H1 (cell line): ENCODE measurements at places on chromosomes 3 and 15.
A peak's percentile ranks its signal among the peaks of the same experiment; 100 is the strongest.

- DNase-seq, result no peak
Observed at GRCh38 chr3:169970847-169971246, 4.2 kb downstream of the SEC62 start.

GRCh38 chr3:48273594-48274211 is 32.8 kb downstream of the ZNF589 start:
- peak; percentile 39 for DNase-seq

DNA sequence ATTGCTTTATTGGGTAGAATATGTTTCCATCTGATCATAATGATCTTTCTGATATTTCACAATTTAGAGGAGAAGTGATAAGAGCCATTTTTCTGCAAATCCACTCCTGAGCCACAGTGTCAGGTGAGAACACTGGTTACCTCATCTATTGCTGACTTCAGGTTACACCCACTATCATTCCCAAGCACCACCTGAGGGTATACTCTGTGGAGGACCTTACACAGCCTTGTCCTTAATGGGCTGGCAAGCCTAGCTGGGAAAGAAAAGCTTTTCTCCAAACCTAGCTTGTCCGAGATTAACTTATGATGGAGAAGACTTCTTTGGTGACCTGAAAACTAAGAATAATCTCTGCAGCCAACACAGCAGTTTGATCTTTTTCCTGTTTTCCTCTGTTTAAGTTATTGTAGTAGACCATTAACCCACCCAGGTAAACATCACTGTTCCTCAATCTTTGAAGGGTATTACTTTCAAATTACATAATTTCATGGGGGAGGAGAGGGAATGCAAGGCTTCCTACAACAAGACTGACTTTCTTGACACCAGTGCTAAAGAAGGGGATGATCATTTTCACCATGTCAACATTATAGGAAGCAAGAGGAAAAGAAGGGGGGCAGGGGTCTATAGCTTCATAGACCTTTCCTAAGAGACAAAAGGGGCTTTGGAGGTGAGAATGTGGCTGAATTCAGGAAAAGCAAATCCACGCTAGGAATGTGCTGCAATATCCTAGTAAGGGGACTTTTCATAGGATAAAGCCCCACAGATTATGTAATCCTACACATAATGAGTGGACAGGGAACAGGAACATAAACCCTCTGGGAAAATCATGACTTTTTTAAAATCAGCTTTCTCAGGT is 1.7 kb downstream of the NCEH1 start:
- DNase-seq, result no peak

DNA sequence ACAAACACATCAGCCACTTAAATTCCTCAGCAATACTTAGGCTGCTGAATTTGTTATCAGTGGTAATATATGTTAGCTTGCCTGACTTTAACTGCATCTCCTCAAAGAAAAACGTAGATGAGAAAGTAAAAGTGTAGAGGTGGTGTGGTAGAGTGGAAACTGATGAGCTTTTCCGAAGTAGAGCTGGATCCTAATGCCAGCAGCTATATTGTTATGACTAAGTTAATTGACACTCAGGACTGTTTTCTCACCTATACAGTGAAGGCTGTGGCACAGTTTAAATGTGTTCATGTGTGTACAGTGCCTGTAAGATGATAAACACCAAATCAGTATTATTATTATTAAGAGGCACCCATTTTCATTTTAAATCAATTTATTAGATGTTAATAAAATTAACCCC is 174.9 kb downstream of the TNIK start:
- no peak for DNase-seq

- no peak for DNase-seq
Observed at GRCh38 chr3:38614091-38614490, 35.4 kb downstream of the SCN5A start.

GRCh38 chr3:167148136-167148535 is 232.0 kb downstream of the ZBBX start:
- DNase-seq, result no peak

DNA sequence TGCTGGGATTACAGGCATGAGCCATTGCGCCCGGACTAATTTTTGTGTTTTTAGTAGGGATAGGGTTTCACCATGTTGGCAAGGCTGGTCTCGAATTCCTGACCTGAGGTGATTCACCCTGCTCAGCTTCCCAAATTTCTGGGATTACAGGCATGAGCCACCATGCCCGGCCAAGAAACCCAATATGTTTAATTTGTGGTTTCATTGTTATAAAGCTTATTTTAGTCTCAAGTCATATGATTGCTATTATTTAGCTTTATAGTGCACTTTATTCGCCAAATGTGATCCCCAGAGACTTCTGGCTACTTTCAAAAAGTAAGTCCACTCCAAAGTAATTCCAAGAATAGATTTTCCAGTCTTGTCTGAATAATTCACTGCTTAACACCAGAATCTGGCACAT is 19.3 kb upstream of the SLC4A7 start:
- no peak for DNase-seq

DNA sequence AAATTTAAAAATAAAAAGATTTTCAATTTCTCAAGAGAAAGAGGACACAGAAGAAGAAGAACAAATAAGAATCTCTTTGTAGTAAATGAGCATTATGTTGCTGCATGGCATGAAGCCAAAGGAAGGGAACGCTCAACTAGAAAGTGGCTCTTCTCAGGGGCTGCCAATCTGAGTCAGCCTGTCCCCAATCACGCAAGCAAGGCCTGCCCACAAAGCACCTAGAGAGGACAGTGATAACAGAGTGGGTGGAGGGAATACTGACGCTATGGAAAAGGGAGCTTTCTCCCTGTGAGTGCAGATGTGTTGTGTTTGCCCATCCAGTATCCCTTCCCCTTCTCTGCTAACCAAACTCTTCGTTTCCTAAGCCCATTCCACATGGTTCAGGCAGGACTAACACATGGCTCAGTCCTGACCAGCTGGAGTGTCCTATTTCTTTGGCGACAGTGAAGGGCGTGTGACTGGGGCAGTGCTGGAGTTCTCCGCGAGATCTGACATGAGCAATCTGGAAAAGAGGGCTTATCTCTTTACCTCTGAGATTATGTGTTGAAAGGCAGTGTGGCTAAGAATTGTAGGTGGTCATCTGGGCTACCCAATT is 14.2 kb downstream of the FBN1 start:
- no peak for DNase-seq

DNA sequence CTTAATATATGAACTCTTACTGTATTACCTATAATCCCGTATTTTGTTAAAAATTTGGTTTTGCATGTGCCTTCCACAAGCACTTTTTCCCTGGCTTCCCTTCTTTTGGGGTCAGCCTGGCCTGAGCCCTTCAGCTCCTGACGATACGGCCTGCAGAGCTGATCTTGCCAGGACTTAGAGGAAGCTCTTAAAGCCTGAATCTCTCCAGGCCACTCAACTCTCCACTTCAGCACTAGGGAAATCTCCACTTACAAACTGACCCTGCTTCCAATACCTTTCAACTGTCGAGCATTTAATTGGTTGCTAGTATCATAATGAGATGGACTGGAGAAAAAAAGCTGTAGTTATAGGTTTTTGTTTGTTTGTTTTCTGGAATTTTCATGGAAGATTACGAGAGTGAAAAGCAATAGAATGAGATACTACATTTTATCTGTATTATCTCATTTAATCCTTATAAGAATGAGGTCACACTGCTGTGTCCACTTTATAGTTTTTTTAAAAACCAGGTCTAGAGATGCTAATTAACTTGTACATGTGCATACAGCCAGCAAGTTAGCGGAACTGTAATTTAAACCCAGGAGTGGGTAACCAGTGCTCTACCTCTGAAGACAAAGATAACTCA is 54.8 kb downstream of the ZBTB38 start:
- no peak for DNase-seq

DNA sequence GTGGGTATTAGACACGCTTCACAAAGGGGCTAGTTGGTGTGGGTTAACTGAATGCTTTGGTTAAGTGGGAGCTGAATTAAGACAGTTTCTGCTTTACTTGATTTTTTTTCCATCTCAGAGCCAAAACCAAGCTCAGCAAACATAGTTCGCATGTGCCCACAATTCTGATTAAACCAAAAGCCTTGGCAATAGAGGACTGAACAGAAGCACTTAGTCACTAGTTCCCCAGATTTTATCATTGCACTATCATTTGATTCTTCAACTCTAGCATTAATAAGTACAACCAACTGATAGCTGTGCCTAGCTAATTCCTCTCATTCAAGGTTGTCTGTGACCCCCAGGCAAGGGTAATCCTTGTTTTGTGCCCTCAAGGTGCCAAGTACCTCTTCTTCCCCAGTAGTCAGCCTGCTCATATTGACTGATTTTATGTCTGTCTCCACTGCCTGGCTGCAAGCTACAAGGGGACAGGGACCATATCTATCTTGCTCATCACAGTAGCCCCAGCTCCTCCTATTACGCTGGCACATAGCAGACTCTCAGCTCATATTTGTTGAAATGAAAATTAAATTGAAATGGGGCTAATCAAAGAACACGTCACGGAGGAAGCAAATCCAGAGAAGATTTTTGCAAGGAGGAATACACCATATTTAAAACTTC is 9.9 kb upstream of the ARHGEF3 start:
- DNase-seq, result no peak

DNA sequence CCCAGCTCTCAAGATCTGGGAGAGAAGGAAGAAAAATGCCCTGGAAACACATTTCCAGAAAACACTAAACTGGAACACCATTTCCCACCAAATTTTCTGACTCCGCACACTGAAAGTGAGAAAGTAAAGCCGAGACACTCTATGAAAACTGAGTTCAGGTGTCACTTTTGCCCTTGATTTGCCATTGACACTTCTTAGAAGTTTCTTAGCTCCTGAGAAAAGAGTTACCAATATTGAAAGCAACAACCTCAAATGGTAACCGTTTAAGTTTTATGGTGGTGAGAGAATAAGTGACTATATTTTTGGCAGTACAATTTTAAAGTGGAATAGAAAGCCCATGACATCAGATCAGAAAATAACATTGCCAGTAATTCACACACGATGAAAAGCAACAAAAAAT is 39.0 kb downstream of the CD86 start:
- no peak for DNase-seq
